ENCODE measurements at places on chromosomes 2 and 18. TPM values are rescaled to one million over a fixed set of nuclear protein-coding genes. Genes with fewer than 3 reads are reported as not detected.

The EPC2 gene
- 80.9 TPM for total RNA-seq

The HOXD11 gene
- 6.0 TPM for total RNA-seq

The UNC80 gene
- total RNA-seq = 2.6 TPM

The PPM1B gene
- total RNA-seq = 67.3 TPM

The OBSL1 gene
- 43.5 TPM for total RNA-seq

The DSC1 gene
- 0.16 TPM for total RNA-seq

DNA sequence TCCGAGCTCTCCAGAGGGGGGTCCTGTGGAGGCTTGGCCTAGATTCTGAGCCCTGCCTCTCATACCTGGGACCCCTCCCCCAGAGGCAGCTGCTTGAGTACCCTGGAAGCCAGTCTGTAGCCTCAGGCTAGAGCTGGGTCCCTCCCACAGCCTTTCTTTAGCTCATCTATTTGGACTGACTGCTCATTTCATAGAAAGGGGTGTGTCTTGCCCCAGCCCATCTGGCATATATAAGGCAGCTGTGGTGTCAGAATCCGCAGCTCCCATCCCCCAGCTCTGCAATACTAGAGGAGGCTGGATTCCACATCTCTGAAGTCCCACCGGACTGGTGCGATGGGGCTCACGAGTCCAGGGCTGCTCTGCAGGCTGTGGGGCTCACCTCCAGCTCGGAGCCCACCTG, 26.1 kb downstream of the MPHOSPH10 start:
- peak; percentile 8 for DNase-seq

DNA sequence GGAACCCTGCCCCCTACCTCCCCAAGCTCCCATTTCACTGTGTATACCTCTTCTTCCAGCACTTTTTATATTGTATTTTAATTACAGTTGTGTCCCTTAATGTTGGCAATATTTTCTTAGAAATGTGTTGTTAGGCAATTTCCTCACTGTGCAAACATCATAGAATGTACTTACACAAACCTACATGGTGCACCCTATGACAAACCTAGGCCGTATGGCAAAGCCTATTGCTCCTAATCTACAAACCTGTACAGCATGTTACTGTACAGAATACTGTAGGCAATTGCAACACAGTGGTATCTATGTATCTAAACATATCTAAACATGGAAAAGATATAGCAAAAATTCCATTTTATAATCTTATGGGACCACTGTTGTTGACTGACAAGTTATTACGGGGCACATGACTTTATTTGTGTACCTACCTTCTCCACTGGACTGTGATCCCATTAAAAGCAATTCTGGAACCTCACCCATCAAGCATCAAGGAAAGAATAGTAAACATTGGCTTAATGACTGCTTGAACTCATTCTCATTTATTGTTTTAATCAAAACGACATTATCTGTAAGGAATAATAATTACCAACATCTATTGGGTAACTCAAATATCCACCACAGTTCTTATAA, 1641.5 kb upstream of the ZEB2 start:
- no peak for DNase-seq

GRCh38 chr2:28287256-28287915, 105.3 kb upstream of the FOSL2 start:
- DNase-seq = no peak

- peak; percentile 11 for DNase-seq
Measured at GRCh38 chr18:68660354-68661183, 54.3 kb downstream of the TMX3 start.

DNA sequence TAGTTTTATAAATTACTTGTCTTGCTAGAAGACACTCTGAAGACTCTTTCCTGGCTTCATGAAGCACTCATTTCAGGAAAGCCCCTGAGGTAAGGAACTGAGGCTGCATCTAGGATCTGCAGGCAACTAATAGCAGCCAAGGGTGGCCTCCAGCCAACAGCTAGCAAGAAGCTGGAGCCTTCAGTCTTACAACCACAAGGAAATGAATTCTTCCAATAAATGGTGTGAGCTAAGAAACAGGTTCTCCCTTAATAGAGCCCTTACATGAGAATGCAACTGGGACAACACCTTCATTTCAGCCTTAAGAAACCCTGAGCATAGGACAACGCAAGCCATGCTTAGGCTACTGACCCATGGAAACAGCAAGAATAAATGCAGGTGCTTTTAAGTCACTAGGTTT, 254.6 kb upstream of the RBBP8 start:
- no peak for DNase-seq

DNA sequence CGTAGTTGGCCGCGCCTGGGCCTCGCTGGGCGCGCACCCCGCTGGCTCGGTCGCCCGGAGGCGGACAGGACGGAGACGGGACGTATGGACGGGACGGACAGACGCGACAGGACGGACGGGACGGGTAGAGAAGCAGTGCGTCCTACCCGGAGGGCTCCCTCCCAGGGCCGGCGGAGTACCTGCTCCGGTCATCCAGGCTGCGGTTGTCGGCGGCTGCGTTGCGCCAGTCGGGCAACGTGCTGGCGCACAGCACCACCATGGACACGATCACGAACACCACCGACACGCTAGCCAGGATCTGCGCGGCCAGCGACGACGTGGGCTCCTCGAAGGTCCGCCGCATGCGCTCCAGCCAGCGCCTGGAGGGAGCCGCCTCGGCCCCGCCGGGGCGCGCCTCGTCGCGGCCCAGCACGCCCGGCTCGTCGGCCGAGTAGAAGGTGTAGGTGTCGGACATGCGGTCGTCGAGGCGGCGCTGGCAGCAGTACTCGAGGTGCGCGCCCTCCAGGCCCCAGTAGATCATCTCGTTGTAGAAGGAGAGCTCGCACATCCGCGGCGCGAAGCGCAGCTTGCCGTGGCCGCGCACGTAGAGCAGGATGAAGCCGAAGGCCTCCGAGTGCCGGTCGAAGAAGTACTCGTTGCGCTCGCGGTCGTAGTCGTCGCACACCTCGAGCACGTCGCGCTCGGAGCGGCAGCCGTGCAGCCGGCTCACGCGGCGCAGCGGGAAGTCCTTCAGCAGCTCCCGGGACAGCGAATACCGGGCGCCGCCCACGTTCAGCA, 903 bp downstream of the KCNG3 start:
- no peak for DNase-seq

DNA sequence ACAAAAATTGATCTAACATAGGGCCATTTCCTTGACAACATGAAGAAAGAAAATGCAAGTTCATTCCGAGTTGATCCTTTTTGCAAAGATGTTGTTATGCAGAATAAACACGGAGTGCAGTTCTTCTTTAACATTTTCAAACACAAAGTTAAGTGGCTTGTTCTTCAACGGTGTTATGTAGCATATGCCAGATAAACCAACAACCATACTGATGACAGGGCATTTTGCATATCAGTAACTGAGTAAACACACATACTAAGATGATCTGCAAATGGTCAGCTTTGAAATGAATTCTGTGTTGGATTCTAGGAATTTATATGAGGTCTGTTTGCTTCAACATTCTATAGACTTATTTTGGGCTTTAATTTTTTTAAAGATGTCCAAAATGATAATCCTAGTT, 266.4 kb downstream of the GPD2 start:
- DNase-seq = no peak

- DNase-seq = no peak
Measured at GRCh38 chr18:10559553-10560451, 34.0 kb downstream of the NAPG start.

GRCh38 chr2:157540102-157540501, 88.6 kb downstream of the ACVR1C start:
- no peak for DNase-seq
